Activated T-cell treated with anti-CD3 and anti-CD28 coated beads for 48 hours (primary cell): ENCODE measurements at places on chromosomes 7 and 10.

GRCh38 chr7:104857458-104858425 is 156.3 kb upstream of the KMT2E start:
- DNase-seq = no peak

GRCh38 chr7:50791938-50792341 is 9.2 kb upstream of the GRB10 start:
- DNase-seq = no peak

DNA sequence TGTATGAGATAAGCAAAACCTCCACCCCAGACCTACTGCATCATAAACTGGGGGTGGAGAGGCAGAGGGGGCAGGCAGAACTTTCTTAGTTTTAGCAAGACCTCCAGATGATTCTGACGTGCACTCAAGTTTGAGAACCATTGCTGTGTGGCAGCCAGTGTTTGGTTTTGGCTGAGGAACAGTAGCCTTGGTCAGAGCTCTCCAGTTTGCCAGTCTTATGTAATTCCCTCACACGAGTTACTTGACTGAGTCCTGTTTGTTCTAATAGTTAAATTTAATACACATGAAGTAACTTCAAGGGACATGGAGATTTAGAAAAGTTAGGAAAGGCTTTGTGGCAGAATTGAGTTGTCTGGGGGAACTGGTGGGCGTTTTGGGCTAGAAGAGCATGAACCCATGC is 38.5 kb downstream of the GARS1 start:
- DNase-seq = no peak

GRCh38 chr10:110803830-110804338 is 67.8 kb upstream of the PDCD4 start:
- no peak for DNase-seq

DNA sequence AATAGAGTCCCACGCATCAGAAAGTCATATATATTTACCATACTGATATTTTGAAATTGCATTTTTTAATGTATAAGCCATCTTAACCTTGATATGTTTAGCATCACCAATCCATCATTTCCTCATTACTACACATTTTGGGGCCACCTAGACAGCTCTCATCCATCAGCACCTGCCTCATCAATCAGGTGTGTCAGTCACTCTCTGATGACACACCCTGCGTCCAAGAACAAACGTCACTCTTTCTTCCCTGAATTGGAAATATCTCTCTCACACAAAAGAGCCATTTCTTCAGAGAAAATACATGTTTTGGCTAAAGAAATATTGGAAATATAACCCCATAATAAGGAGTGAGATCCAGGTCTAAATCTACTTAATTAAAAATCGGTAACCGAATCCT is 38.9 kb upstream of the RSU1 start:
- DNase-seq = no peak
